Progenitor cell of endocrine pancreas (in vitro differentiated cells): ENCODE measurements at places on chromosomes 5 and 9. TPM values are rescaled to one million over a fixed set of nuclear protein-coding genes. Genes with fewer than 3 reads are reported as not detected.
A peak's percentile ranks its signal among the peaks of the same experiment; 100 is the strongest.

DNA sequence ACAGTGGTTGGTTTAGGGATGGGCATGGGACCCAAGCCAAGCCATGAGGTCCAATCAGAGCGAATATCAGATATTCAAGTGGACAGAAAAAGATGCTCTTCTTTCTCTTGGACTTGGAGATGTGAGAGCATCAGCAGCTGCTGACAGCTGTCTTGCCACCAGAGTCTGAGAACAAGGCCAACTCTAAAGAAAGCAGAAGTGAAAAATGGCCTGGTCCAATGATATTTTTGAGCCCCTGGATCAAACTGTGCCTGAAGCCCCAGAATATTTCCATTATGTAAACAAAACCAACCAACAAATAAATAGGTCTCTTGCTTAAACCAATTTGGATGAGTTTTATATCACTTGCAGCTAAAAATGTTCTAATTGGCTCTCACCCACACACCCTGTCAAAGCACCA lies 30.7 kb upstream of the JADE2 start:
- DNase-seq = no peak
- no peak overlapping the region for H3K27ac ChIP-seq
- H3K4me1 ChIP-seq = peaks cover 3% of the 10 kb centered on the region
- no peak overlapping the region for H3K4me3 ChIP-seq
- H3K36me3 ChIP-seq = no peaks in the 10 kb centered on the region

GRCh38 chr5:4005335-4005734 lies 409.7 kb downstream of the IRX1 start:
- H3K27me3 ChIP-seq = peaks cover 9% of the 10 kb centered on the region
- H3K4me3 ChIP-seq = no peak overlapping the region
- no peak overlapping the region for H3K27ac ChIP-seq
- DNase-seq = no peak
- H3K36me3 ChIP-seq = no peaks in the 10 kb centered on the region

DNA sequence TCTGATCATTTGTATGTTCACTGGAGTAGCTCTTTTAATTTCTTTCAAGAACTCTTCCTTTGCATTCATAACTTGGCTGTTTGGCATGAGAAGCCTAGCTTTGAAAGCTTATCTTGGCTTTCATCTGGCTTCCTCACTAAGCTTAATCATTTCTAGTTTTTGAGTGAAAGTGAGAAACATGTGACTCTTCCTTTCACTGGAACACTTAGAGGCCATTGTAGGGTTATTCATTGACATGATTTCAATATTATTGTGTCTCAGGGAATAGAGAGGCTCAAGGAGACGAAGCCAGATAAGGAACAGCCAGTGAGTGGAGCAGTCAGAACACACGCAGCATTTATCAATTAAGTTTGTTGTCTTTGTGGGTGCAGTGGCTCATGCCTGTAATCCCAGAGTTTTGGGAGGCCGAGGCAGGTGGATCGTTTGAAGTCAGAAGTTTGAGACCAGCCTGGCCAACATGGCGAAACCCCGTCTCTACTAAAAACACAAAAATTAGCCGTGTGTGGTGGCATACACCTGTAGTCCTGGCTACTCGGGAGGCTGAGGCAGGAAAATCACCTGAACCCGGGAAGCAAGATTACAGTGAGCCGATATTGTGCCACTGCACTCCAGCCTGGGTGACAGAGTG lies 98.3 kb downstream of the UGCG start:
- peaks cover 5% of the 10 kb centered on the region for H3K4me1 ChIP-seq
- H3K27ac ChIP-seq = no peak overlapping the region
- H3K36me3 ChIP-seq = no peaks in the 10 kb centered on the region
- H3K27me3 ChIP-seq = no peaks in the 10 kb centered on the region
- DNase-seq = no peak

DNA sequence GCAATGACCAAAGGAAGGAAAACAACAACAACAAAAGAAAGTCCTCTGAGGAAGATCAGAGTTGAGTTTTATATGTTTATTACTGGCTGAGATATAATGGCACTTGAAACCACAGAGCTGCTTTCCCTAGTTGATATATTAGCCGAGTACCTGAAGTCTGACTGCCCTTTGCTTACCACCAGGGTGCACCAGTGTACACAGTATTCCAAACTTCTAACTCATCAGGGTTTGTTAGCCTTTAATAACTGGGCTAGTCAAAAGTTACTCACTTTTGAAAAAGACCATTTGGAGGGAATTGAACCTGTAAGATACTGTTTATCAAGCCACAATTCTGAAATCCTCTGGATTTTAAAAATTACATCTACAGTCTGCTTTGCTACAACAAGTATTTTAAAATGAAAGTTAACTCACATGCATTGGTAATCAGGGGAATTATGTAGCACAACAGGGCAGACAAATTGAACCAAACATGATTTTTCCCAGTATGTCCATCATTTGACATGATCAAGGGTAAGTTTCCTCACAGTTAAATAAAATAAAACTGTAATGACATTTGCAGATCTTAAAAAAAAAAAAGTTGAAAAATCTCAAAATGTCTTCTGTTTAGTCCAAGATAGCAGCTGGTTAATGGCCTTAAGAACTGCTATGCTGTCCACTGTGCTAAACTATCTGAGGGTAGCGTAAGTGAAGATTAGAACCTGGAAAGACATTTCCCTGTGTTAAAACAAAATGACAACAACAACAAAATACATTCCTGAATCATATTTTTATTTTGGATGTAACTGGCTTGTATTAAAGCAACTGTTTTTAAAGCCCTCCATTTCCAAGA lies 57.3 kb upstream of the C6 start:
- H3K27ac ChIP-seq = no peak overlapping the region
- H3K4me3 ChIP-seq = no peak overlapping the region
- no peaks in the 10 kb centered on the region for H3K27me3 ChIP-seq
- no peaks in the 10 kb centered on the region for H3K36me3 ChIP-seq

DNA sequence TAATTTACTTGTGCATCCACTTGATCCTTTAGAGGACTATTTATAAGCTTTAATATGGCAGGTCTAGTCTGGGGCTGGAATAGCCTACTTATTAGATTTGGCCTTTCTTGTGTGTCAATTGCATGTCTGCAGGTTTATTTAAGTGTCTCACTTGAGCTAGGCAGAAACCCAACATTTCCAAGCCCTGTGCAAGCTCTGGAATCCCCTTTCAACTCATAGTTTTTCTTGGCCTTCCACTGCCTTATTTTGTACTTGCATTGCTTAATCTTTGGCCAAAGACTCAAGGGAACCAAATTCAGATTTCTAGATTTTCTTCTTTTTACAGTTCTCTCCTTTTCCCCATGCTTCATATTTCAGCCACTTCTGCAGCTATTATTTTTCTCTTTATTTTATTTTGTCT lies 102.4 kb upstream of the RFX3 start:
- peaks cover 3% of the 10 kb centered on the region for H3K4me1 ChIP-seq
- no peaks in the 10 kb centered on the region for H3K36me3 ChIP-seq
- no peaks in the 10 kb centered on the region for H3K27me3 ChIP-seq
- H3K27ac ChIP-seq = no peak overlapping the region
- H3K4me3 ChIP-seq = no peak overlapping the region

DNA sequence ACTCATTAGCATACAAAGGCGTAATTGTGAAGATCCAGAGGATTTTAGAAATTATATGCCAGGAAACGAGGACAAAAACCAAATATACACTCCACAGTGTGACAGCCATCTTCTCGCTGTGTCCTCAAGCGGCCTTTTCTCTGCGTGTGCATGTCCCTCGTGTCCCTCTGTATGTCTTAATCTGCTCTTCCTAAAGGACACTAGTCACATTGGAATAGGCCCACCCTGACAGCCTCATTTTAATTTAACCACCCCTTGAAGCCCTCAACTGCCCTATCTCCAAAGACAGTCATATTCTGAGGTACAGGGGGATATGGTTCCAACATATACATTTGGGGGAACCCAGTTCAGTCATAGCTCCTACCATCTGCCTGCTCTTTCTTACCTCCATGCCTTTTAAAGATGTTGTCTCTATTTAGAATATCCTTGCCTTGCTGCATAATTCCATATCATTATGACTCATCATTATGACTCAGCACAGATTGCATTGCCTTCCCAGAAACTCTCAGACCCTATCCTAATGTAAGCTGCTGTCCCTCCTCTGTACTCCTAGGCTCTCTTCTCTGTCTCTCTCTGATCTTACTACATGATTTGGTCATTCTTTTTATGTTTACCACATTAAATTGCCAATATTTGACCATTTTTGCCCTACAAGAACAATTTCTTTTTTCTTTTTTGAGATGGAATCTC lies 210.9 kb downstream of the AOPEP start:
- H3K27me3 ChIP-seq = no peaks in the 10 kb centered on the region
- no peak for DNase-seq
- H3K4me1 ChIP-seq = peaks cover 15% of the 10 kb centered on the region
- H3K27ac ChIP-seq = no peak overlapping the region

DNA sequence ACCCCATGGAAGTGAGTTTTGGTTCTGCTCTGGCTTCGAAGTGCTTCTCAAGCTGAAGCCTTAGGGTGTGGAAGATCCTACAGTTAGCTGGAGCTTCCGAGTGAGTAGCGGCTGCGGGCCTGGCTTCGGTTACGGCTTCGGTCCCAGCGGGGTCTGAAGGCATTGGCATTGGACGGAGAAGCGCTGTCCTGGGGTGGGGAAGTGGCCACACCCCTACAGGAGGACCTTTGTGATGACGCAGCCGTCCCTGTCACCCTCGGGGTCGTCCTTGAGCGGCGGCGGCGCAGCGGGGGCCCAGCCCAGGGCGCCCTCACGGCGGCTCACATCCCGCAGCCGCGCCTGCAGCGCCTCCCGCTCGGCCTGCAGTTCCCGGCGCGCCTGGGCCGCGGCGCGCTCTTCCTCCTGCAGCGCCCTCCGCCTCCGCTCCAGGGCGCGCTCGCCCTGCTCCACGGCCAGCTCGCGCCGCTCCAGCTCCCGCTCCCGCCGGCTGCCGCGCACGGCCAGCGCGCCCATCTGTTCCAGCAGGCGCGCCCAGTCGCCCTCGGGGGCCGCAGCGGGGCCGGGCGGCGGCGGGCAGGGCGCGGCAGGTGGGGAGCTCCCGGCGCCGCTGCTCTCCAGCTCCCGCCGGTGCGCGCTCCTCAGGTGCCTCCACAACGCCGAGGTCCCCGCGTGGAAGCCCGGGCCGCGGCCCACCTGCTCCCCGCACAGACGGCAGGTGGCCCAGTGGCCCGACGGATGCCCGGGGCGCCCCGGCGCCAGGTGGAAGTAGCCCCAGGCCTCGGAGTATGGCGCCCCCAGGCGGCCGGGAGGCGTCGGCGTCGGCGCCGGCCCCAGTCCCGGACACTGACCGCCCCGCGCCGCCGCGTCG lies 9.9 kb downstream of the ZBED3 start:
- peaks cover 1% of the 10 kb centered on the region for H3K4me1 ChIP-seq
- H3K36me3 ChIP-seq = peaks cover 22% of the 10 kb centered on the region
- DNase-seq = peak; percentile 68
- peak overlapping the region; percentile 61 for H3K4me3 ChIP-seq
- H3K27me3 ChIP-seq = peaks cover 4% of the 10 kb centered on the region
- peak overlapping the region; percentile 9 for H3K27ac ChIP-seq

- H3K4me3 ChIP-seq = no peak overlapping the region
- peaks cover 4% of the 10 kb centered on the region for H3K4me1 ChIP-seq
- no peak overlapping the region for H3K27ac ChIP-seq
- peaks cover 17% of the 10 kb centered on the region for H3K36me3 ChIP-seq
These were observed 17.2 kb downstream of the HNRNPH1 start for GRCh38 chr5:179606071-179606909.

DNA sequence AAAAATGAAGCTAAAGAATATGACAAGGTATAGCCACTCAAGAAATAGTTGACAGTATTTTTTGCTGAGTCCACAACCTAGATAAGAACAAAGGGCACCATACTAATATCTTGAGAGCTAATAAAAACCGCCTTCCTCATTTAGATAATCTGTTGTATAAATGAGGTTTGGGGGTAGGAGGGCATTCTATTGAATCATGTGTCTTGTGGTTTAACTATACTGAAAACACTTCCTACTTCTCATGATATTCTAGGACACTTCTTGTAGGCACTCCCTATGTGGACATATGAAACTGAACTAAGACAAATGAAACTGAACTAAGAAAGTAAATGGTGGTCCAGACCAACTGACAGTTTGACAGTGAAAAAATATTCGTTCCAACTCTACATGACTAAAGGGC lies 1268.5 kb upstream of the C9orf72 start:
- H3K4me1 ChIP-seq = no peaks in the 10 kb centered on the region
- DNase-seq = no peak
- H3K4me3 ChIP-seq = no peak overlapping the region
- peaks cover 2% of the 10 kb centered on the region for H3K36me3 ChIP-seq
- H3K27me3 ChIP-seq = no peaks in the 10 kb centered on the region
- no peak overlapping the region for H3K27ac ChIP-seq

DNA sequence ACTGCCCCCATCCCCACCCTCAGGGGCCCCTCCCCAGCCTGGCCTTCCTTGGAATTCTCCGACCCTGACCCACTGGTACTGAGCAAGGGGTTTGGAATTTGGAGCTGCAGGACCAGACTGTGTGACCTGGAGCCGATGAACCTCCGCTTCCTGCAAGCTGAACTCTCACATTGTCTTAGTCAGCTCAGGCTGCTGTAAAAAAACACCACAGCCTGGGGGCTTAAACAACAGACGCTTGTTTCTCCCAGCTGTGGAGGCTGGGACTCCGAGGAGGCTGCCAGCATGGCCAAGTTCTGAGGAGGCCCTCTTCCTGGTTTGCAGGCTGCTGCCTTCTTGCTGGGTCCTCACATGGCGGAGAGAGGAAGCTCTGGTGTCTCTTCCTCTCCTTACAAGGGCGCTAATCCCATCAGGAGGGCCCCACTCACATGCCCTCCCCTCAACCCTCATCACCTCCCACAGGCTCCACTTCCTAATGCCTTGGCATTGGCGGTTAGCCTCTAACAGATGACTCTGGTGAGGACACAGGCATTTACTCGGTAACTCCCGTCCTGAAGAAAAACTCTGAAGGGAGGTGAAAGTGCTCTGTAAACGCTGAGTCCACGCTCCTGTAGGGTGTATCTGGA lies 42.4 kb downstream of the C5orf15 start:
- H3K27me3 ChIP-seq = peaks cover 14% of the 10 kb centered on the region
- no peak overlapping the region for H3K27ac ChIP-seq
- H3K36me3 ChIP-seq = no peaks in the 10 kb centered on the region
- H3K4me1 ChIP-seq = peaks cover 15% of the 10 kb centered on the region
- H3K4me3 ChIP-seq = no peak overlapping the region

DNA sequence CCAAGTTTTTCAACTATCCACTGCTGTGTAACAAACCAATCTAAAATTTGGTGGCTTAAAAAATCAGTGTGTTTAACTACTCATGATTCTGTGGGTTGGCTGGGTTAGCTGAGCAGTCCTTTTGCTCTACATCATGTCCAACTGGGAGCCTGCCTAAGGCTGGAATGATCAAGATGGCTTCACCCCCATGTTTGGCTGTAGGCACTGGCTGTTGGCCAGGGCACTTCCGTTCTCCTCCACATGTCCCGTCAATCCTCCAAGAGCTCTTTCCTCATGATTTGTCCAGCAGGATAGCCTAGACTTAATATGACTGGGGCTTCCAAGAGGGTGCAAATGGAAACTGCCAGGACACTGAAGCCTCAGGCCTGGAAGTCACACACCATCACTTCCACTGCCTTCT lies 17.0 kb upstream of the TSSK1B start:
- no peak overlapping the region for H3K4me3 ChIP-seq
- no peak overlapping the region for H3K27ac ChIP-seq
- peaks cover 21% of the 10 kb centered on the region for H3K4me1 ChIP-seq
- no peak for DNase-seq
- no peaks in the 10 kb centered on the region for H3K27me3 ChIP-seq

- no peak for DNase-seq
- peak overlapping the region; percentile 27 for H3K27ac ChIP-seq
- H3K4me3 ChIP-seq = no peak overlapping the region
- peaks cover 23% of the 10 kb centered on the region for H3K4me1 ChIP-seq
- H3K36me3 ChIP-seq = no peaks in the 10 kb centered on the region
- no peaks in the 10 kb centered on the region for H3K27me3 ChIP-seq
These were observed 159.8 kb upstream of the KLF9 start for GRCh38 chr9:70574151-70574837.

Gene FSTL4
- total RNA-seq = 2.4 and 3.2 TPM in 2 replicates

Gene PIP5K1B
- total RNA-seq = 1.5 and 2.0 TPM in 2 replicates

Gene HAVCR1
- total RNA-seq = 1.2 and 2.1 TPM in 2 replicates

Gene STC2
- 12.2 and 20.2 TPM in 2 replicates for total RNA-seq

Gene CYLC2
- not detected in 2 replicates for total RNA-seq
